Chondrocyte (in vitro differentiated cells): ENCODE measurements at places on chromosomes 5 and 9. TPM values are rescaled to one million over a fixed set of nuclear protein-coding genes. Genes with fewer than 3 reads are reported as not detected.
A peak's percentile ranks its signal among the peaks of the same experiment; 100 is the strongest.

Gene PCDH1
- total RNA-seq, result 10.9 to 85.4 TPM (median 82.9 TPM) in 3 replicates

Gene ZNF883
- 3.3 to 5.8 TPM (median 4.5 TPM) in 3 replicates for total RNA-seq

Gene SCGB3A2
- total RNA-seq, result not detected in 3 replicates

Gene PLPP7
- total RNA-seq, result 1.1 to 2.3 TPM (median 1.5 TPM) in 3 replicates

- no peaks in the 10 kb centered on the region for H3K27me3 ChIP-seq
- peak overlapping the region; percentile 75 for H3K27ac ChIP-seq
- peaks cover 5% of the 10 kb centered on the region for H3K36me3 ChIP-seq
- H3K4me1 ChIP-seq, result peaks cover 24% of the 10 kb centered on the region
Observed at GRCh38 chr9:127233550-127233949, 31.0 kb upstream of the GARNL3 start.

DNA sequence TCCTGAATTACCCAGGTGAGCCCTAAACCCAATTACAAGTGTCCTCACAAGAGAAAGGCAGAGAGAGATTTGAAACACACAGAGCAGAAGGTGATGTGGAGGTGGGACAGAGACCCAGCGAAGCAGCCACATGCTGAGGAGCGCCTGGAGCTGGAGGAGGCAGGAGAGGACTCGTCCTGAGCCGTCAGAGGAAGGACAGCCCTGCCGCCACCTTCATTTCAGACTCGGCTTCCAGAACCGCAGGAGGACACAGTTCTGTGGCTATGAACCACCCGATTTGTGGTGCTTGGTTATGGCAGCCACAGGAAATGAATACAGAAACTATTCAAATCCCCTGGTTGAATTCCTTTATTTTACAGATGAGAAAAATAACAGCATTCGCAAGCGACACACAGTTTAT lies 16.4 kb upstream of the FBP1 start:
- DNase-seq, result no peak
- no peaks in the 10 kb centered on the region for H3K36me3 ChIP-seq
- no peak overlapping the region for H3K27ac ChIP-seq
- no peak overlapping the region for H3K4me3 ChIP-seq

DNA sequence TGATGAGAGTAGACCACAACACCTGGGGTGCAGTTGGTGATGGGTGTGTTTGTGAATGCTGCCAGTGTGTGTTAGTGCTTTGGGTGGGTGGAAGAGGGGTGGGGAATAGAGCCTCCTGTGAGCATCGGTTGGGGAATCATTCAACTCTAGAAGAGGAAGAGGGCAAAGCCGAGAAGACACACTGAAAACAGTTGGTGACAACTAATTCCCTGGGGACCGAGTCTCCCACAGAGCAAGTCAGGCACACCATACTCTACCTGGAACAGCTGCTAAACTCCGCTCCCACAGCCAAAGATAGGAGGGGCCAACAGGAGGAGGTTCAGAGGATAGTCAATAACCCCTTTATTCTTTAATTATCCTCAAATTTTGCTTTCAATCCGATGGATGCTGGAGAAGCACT lies 1.6 kb upstream of the ARHGEF39 start:
- no peak for DNase-seq
- peaks cover 60% of the 10 kb centered on the region for H3K4me1 ChIP-seq
- no peaks in the 10 kb centered on the region for H3K27me3 ChIP-seq
- no peak overlapping the region for H3K27ac ChIP-seq
- H3K36me3 ChIP-seq, result peaks cover 3% of the 10 kb centered on the region

DNA sequence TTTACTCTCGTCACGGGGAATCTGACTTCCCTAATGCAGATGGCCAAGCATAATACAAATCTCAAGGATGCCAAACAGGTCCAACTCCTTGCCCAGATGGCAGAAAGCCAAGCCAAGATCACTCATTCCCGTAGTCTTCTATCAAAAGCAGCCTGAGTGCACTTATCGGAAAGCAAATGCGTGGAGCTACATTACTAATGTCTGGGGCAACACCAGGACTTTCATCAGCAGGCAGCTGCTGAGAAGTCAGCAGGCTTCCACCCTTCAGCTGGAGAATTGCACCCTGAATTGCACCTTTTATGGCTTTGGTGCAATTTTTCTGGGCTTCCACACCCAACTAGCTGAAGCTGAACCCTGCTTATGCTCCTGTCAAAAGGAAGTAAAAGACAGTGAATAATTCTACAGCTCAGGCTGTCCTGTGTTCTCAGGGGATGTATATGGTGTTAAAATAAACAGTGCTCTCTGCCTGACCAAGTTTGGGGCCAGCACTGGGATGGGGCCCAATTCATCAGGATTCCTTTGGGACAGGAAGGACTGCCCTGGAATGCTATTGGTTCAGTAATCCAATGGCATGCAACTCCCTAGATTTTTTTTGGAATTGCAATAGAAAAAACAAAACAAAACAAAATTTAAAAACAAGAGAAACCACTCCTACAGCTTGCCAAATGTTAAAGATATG lies 92.6 kb downstream of the DPYSL3 start:
- peak overlapping the region; percentile 69 for H3K27ac ChIP-seq
- no peak overlapping the region for H3K4me3 ChIP-seq
- DNase-seq, result no peak
- H3K4me1 ChIP-seq, result peaks cover 50% of the 10 kb centered on the region
- H3K27me3 ChIP-seq, result no peaks in the 10 kb centered on the region

DNA sequence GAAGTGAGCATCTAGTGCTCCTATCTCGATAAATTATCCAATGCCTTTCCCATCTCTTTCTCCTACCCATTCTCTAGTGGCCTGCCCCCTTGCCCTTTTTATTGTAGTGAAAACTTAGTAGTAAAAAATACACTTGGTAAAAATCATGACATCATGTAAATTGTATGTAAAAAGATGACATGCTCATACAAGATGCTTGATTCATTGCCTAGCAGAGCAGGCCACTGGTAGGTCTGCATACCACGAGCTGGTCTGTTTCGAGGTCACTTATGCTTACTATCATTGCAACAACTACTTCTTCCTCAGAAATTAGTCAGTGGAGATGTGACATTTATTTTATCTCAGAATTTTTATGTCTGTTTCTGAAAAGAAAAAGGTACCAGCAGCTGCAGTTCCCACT lies 177.3 kb downstream of the C9orf152 start:
- H3K27ac ChIP-seq, result peak overlapping the region; percentile 84
- no peaks in the 10 kb centered on the region for H3K36me3 ChIP-seq
- H3K4me1 ChIP-seq, result peaks cover 71% of the 10 kb centered on the region
- no peak for DNase-seq
- H3K27me3 ChIP-seq, result no peaks in the 10 kb centered on the region
- H3K4me3 ChIP-seq, result no peak overlapping the region

DNA sequence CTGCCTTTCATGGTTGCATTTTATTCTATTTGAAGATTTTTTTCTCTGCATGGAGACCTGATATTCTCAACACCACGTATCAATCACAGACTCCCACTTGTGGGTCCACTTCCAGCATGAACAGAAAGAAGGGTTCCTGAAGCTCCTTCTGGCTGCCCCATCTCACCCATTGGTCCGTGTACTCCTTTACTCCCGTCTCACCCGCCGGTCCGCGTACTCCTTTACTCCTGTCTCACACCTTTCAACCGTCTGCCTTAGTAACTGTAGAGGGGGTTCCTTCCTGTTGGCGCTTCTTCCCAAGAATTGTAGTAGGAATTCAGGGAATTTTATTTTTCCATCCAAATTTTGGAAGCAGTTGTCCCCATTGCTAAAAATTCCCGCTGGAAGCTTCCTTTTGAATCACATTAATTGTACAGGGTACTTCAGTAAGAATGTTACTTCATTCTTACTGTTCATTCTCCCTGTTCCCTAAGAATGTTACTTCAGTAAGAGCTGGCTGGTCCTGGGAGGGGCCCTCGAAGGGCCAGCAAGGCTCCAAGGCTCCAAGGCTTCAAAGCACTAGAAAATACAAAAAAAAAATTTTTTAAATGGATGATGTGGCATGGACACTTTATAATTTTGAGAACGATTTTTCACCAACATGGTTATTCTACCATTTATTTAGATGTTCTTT lies 3.9 kb upstream of the LPCAT1 start:
- H3K4me1 ChIP-seq, result peaks cover 2% of the 10 kb centered on the region
- H3K4me3 ChIP-seq, result no peak overlapping the region
- H3K36me3 ChIP-seq, result peaks cover 1% of the 10 kb centered on the region
- H3K27ac ChIP-seq, result no peak overlapping the region
- peak; percentile 68 for DNase-seq

- H3K27ac ChIP-seq, result no peak overlapping the region
- H3K36me3 ChIP-seq, result peaks cover 5% of the 10 kb centered on the region
- no peaks in the 10 kb centered on the region for H3K27me3 ChIP-seq
Observed at GRCh38 chr5:81542242-81542641, 148.3 kb upstream of the ACOT12 start.

DNA sequence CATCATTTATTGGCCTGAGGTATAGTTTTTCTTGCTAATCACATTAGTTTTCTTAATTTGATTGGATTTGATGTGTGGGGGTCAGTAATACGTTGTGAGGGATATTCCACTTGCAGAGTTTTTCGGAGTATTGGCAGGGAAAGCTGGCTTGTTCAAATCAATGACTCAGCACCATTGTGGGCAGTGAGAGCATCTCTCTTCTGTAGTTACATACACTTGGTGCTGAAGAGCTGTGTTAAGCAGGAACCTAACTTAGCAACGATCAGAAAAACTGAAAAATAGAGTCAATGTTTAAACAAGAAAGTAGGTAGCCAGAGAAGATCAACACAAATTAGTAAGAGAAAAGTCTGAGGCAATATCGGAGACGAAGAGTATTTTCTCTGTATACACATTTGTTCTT lies 344.6 kb upstream of the EDIL3 start:
- no peak overlapping the region for H3K4me3 ChIP-seq
- H3K27ac ChIP-seq, result no peak overlapping the region
- DNase-seq, result no peak

DNA sequence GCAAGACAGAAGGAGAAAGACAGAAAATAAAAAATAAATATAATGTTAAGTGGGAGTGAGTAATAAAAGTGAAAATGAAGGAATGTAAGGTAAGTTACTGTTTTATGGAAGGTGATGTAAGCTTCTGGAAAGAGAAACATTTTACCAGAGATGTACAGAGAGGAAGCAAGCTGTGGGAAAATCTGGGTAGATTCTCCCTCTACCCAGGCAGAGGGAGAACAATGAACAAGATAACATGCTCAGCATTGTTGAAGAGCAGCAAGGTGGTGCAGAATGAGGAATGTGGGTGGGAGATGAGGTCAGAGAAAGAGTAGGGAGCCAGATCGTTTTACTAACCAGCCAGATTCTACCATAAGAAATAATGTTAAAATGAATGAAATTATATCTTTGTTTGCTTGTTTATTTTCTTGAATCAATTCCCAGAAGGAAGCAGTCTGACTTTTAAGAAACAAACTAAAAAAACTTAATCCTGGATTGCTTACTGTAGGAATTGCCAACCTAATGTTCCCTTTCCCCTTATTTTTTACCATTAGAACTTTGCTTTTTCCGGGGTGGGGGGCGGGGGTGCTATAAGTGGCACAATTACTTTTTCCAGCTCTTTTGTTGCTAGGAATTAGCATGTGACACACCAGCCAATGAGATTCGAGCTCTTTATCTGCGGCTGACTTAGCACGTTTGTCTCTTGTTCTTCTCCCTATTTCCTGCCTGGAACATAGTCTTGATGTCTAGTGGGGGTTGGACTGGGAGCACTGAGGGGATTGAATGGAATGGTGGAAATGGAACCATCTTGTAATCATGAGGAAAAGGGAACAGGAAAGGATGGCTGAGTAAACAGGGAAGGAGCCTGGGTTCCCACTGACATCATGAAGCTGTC lies 356.7 kb downstream of the TMEM167A start:
- H3K36me3 ChIP-seq, result no peaks in the 10 kb centered on the region
- DNase-seq, result no peak
- no peaks in the 10 kb centered on the region for H3K27me3 ChIP-seq
- peaks cover 8% of the 10 kb centered on the region for H3K4me1 ChIP-seq
- H3K27ac ChIP-seq, result no peak overlapping the region

- no peak overlapping the region for H3K4me3 ChIP-seq
- no peaks in the 10 kb centered on the region for H3K27me3 ChIP-seq
- no peak overlapping the region for H3K27ac ChIP-seq
- DNase-seq, result no peak
- peaks cover 37% of the 10 kb centered on the region for H3K4me1 ChIP-seq
Observed at GRCh38 chr5:115577329-115577728, 24.9 kb downstream of the TICAM2 start.

DNA sequence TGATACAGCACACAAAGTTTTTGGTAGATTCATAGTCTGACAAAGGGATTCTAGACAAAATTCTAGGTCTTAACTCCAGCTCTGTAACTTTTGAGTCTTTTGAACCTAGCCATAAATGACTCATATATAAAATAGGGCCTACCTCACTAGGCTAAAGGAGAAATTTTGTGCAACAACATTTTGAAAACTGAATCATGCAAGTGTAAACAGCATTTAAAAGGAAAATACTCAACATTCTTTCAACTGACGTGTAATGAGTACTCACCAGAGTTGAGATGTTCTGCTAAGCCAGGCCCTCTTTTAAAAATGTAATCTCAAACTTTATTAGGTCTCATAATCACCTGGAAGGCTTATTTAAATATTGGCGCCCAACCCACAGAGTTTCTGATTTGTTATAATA lies 113.2 kb downstream of the STK32A start:
- no peak overlapping the region for H3K4me3 ChIP-seq
- DNase-seq, result no peak
- H3K4me1 ChIP-seq, result peaks cover 4% of the 10 kb centered on the region

- H3K4me1 ChIP-seq, result peaks cover 64% of the 10 kb centered on the region
- no peaks in the 10 kb centered on the region for H3K27me3 ChIP-seq
- no peak for DNase-seq
Observed at GRCh38 chr5:148387325-148387724, 3.6 kb downstream of the FBXO38 start.

GRCh38 chr5:57843059-57843367 lies 360.4 kb upstream of the ACTBL2 start:
- DNase-seq, result no peak
- H3K36me3 ChIP-seq, result no peaks in the 10 kb centered on the region
- peaks cover 71% of the 10 kb centered on the region for H3K4me1 ChIP-seq
- no peak overlapping the region for H3K27ac ChIP-seq
